SK-MEL-5 (cell line): ENCODE measurements at places on chromosomes 16 and 17. TPM values are rescaled to one million over a fixed set of nuclear protein-coding genes. Genes with fewer than 3 reads are reported as not detected.

CHST5 gene
- total RNA-seq, result 0.08 TPM in 1 of 2 replicates, not detected in the other

DNA sequence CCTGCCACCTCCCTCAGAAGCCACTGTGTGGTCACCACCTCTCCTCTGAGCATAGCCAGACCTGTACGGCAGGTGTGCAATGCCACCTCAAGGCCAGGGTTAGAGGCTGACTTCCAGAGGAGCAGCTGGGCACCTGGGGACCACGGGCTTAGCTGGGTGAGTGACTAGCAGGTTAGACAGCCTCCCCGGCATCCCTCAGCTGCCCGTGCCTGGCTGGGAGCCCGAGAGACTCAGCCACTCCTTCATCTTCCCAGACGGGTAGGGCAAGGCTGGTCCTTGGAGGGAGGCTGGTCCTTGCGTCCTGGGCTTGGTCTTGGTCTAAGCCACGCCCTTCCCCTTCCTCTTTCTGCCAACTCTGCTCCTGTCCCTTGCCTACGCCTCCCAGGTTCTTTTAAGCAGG is 7.8 kb downstream of the CRHR1 start:
- no peak for DNase-seq

GRCh38 chr16:69301861-69302260 is 9.3 kb upstream of the VPS4A start:
- no peak for DNase-seq

DNA sequence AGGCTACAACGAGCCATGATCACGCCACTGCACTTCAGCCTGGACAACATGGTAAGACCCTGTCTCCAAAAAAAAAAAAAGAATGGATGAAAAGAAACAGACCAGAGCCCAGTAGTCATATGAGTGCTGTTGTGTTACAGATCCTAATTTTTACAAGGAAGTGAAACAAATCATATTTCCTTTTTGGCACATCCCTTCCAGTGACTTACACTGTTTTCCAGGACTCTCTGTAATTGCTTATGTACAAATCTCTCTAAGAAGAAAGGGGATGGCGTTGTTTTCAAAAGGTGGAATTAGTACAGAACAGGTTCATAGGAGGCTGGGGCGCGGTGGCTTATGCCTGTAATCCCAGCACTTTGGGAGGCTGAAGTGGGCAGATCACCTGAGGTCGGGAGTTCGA is 19.8 kb upstream of the ZNF594 start:
- no peak for DNase-seq

DNA sequence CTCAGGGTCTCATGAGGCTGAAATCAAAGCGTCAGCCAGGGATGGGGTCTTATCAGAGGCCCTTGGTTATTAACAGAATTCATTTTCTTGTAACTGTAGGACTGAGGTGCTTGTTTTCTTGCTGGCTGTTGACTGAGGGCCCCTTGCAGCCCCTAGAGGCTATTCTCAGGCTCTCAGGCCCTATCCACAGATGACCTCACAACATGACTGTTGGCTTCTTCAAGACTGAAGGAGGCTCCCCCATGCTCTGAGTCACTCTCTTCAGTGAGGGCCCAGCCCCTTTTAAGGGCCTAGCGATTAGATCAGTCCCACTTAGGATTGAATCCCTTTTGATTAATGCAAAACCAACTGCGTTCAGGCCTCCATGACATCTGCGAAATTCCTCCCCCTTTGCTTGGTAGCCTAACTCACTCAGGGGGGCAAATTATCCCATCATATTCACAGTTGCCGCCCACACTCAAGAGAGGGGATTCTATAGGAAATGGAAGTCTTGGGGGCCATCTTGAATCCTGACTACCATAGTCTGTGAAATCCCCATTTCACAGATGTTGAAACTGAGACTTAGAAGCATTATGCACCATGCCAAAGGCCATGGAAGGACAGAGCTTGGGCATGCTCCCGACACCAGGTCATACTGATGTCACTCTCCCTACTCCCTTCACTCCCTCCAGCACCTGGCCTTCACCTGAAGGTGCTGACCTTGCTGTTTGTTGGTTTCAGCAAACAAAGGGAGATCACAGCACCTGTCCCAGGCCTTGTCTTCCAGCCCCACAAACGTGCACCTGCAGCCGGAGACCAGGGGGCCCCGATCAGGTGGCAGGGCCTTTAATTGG is 592.3 kb downstream of the MAF start:
- no peak for DNase-seq

DNA sequence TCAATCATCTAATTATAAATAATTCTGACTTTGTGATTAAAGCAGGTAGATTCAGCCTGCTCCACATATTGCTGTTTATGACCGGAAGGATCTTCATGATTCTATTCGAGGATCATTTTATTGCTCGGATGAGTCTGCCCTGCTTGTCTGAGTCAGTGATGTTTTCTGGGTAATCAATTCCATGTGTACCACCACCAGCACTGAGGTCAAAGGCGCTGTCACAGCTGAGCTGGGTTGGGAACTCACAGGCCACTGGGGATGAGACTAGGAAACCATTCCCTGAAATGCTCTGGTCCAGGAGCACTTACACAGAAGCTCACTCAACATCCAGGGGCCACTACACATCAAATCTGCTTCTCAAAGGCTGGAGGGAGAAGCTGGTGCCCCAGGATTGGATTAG is 30.4 kb upstream of the ERN1 start:
- DNase-seq, result no peak

- no peak for DNase-seq
Observed at GRCh38 chr17:76844846-76845245, 23.4 kb upstream of the MGAT5B start.

SCGB1C2 gene
- not detected in 2 replicates for total RNA-seq

- DNase-seq, result no peak
Observed at GRCh38 chr17:3961564-3962047, 2.6 kb downstream of the ATP2A3 start.

GRCh38 chr16:79651363-79651762 is 50.8 kb upstream of the MAF start:
- peak; percentile 93 for DNase-seq

DNA sequence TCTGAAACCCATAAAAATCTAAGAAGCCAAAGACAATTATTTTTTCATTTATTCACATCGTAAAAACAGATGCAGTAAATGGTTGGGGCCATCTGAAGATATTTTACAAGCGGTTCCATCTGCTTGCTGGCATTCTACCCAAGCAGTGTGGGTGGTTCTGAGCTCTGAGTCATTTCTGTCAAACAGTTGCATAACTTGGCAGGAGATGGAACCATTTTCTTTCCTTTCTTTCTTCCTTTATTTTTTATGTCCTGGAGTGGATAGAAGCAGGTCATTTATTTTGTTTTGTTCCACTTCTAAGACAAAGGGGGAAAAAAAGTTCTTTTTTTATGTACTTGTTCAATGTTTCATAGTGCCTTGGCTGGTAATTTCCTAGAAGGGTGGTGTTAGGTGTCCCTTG is 1151.9 kb upstream of the GOT2 start:
- peak; percentile 25 for DNase-seq
